ENCODE measurements at places on chromosomes 3 and 15.
A peak's percentile ranks its signal among the peaks of the same experiment; 100 is the strongest.

GRCh38 chr3:24678421-24678865 lies 183.8 kb upstream of the THRB start:
- DNase-seq: no peak

DNA sequence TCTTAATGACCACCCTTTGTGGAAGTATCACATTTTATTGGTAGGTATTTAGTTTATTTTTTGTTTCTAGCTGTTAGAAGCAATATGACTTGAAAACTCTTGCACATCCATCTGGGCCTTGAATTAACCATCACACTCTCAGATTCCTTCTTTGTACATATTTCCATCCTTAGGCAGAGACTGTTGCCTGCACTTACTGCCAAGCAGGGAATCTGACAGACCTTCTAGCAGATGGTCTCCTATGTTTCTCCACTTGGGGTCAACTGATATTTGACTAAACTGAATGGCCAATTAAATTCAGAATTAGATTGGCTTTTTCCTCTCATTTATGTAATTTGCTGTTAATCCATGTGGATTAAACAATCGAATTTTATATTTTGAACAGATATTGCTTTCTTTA lies 324.9 kb upstream of the TGFBR2 start:
- no peak for DNase-seq

GRCh38 chr3:179402963-179403362 lies 48.3 kb downstream of the GNB4 start:
- DNase-seq: peak; percentile 22

GRCh38 chr3:184174646-184175492 lies at the start of gene AP2M1:
Gene AP2M1 (plus strand): TSS chr3:184174855. CDS start chr3:184176994, 2,139 bp downstream.
- peak; percentile 100 for DNase-seq

GRCh38 chr3:43789028-43789427 lies 98.3 kb downstream of the ABHD5 start:
- no peak for DNase-seq

GRCh38 chr3:6791161-6791560 lies 69.8 kb upstream of the GRM7 start:
- DNase-seq: peak; percentile 22

DNA sequence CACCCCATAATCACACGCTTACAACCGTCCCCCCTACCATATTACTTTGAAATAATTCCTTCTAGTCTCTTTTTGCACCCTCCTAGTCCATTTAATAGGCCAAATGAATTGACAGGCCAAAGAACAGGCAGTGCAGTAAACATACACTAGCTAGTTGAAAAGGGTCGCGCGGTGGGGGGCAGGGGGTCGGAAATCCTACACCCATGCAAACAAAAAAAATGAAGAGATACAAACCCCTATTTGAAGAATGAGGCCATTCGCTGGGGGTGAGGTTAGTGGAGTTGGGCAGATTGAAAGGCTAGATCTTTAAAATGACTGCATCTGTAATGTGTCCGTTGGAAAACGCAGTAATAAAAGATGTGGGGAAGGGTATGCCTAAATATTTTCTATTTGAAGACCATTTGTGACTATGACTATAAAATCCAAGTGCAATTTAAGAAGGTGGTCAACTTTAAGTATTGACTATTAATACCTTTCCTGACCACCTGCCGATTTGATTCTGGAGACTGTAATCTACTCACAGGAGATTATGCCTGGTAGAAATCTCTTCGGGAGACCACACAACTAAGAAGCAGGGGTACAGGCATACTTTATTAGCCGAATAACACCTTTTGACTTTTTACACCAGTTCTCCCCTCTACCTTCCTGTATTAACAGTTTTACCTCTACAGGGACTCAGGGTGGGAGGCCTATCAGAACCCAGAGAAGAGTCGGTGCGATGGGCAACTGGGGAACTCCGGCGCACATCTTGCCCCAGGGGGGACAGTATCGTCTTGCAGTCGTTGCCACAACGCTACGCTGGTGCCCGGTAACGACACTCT lies 762 bp upstream of the ARL6 start:
- no peak for DNase-seq

GRCh38 chr3:112043621-112044201 lies 9.2 kb downstream of the TMPRSS7 start:
- DNase-seq: peak; percentile 68

- DNase-seq: no peak
These were observed 44.8 kb upstream of the UBE2E1 start for GRCh38 chr3:23760871-23761373.

- no peak for DNase-seq
These were observed 133.6 kb downstream of the CLSTN2 start for GRCh38 chr3:140068494-140069017.

DNA sequence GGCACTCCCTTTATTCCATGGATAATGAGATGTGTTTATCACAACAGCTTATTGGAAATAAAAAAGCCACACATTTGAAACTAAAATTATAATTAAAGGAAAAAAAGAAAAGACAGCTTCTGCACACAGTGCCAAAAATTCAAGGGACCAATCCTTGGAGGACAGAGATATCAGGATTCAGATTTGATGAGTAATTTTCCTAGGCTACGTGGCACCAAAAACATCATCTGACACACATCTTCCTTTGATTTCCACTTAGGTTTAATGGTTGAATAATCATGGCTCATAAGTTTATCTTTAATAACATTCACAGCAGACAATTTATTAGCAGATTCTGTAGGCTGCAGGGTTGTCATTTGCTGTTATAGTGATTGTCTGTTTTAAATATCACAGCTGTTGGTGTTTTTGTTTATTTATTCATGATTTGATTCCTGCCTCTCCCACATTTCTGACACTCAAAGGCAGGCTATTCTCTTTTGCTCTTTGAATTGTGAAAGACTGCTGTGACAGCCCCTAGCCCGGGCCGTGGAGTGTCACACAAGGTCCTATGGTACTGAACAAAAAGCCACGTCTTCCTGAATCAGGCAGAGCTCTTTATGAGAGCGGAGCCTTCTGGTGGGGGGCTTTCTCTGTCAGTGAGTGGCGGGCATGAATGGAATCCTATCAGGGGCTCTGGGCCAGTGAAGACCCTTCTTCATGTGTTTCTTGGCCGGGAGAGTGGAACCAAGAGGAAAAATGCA lies 708.5 kb downstream of the SQOR start:
- no peak for DNase-seq

DNA sequence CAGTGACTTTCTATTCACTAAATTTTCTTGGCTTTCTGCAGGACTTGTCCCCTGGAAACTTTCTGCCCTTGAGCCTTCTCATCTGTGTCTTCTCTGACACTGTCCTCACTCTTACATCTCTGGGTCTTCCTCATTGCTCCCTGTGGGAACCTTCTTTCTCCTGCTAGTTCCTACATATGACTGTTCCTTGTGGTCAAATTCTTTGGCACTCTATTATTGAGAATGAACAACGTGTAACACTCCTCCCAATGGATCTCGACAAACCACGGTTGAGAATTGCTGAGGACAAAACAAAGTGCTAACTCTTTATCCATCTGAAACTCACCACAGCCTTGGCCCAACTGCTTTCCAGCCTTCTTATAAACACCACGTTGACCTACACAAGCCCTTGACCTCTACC lies 3.5 kb upstream of the FAM81A start:
- DNase-seq: no peak

GRCh38 chr3:18027161-18027939 lies 284.9 kb upstream of the TBC1D5 start:
- peak; percentile 7 for DNase-seq

GRCh38 chr15:49464522-49464921 lies 41.5 kb downstream of the FGF7 start:
- no peak for DNase-seq

DNA sequence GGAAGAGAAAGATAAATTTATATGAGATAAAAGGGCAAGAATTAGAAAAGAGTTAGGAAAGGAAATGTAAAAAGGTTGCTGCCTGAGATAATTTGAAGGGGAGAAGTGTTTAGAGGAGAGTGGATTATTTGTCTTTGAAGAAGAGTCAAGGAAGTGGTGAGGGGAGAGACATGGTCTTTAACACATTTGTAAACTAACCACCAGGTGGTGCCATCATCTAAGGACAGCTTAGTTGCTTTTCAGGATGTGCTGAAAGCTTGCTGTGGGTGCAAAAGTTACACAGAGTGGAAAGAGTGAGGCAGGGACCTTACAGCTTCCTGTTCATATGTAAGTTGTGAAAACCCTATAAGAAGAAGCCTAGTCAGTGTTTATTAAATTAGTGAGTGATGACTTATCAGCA lies 114.1 kb upstream of the DNAJC19 start:
- no peak for DNase-seq

DNA sequence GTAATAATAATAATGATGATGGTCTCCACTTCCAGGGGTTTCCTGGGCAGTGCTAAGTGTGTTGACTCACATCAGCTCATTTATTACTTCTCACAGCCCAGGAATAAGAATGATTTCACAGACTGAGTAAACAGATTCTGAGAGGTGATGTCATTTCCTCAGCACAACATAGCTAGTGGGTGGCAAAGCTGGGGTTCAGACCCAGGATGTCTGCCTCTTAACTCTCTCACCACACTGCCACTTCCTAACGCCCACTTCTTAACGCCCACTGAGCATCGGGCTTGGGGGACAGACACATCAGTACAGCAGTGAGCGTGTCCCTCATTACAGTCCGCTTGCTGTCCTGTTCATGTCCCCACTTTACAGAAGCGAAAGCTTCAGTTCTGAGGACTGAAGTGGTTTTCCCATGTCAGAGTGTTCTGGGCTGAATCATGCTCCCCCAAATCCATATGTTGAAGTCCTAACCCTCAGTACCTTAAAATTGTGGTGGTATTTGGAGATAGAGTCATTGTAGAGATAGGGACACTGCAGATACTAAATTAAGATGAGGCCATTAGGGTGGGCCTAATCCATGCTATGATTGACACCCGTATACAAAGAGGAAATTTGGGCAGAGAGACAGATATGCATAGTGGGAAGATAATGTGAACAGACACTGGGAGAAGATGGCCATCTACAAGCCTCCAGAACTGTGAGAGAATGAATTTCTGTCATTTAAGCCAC lies 68.0 kb downstream of the ATP2B2 start:
- DNase-seq: no peak

- no peak for DNase-seq
These were observed 999.0 kb downstream of the TUSC7 start for GRCh38 chr3:117708601-117709000.

DNA sequence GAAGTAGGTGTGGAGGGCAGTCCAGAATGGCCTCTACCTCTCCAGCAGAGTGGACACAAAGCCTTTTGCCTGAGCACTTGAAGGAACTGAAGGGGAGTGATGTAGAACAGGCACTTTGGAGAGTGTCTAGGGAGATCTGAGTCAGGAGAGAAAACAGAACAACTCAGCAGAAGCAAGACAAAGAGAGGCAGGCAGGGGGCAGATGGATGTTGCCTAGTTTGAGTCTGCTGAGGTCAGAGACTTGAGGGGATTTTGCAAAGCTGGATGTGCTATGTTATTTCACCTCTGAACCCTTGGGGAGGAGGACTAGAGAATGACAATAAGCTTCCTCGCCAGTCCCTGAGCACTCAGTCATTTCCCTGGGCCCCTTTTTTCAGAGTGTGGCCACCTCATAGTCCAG lies 366.4 kb downstream of the EPHB1 start:
- DNase-seq: no peak

DNA sequence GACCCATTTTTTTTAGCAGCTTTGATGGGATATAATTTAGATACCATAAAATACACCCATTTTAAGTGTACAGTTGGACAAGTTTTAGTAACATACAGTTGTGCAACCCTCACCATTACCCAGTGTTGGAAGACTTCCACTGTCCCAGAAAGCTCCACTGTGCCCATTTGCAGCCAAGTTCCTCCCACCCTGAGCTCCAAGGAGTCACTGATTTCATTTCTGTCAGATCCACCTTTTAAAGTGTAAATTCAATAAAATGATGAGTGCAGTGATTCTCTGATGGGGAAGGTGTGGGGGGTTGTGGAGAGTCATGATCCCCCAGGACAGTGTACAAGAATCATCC lies 93.2 kb upstream of the IGF1R start:
- no peak for DNase-seq

- DNase-seq: no peak
These were observed 5.8 kb downstream of the MCM2 start for GRCh38 chr3:127604035-127604434.

GRCh38 chr15:72825829-72826228 lies 42.3 kb upstream of the ADPGK start:
- no peak for DNase-seq

GRCh38 chr3:156431334-156432124 lies 123.4 kb downstream of the SSR3 start:
- no peak for DNase-seq

DNA sequence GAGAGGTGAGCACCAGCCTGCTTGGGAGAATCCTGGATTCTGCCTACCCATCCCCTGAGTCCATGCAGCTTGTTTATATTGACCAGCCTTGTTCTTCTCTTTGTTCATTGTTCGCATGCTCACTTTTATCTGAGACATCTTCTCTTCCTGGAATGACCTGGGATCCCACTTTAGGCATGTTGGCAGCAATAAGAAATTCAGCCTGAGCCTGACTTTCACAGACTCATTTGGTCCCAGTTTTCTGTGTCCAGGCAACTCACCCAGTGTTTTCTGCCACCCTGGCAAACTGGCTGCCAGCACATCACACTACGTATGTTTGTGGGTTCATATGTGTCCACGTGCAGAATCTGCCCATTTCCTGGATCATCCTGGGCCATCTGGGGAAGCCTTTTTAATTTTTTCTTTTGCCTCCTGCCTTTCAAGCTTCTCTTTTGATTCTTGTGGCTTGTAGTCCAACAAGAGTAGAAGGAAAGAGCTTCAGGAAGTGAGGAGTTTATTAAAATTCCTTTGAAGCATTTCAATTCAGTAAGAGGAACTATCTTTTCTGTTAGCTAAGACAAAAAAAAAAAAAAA lies 199.9 kb downstream of the FNDC3B start:
- DNase-seq: no peak

- no peak for DNase-seq
These were observed 22.5 kb upstream of the BNIP2 start for GRCh38 chr15:59711451-59712243.

DNA sequence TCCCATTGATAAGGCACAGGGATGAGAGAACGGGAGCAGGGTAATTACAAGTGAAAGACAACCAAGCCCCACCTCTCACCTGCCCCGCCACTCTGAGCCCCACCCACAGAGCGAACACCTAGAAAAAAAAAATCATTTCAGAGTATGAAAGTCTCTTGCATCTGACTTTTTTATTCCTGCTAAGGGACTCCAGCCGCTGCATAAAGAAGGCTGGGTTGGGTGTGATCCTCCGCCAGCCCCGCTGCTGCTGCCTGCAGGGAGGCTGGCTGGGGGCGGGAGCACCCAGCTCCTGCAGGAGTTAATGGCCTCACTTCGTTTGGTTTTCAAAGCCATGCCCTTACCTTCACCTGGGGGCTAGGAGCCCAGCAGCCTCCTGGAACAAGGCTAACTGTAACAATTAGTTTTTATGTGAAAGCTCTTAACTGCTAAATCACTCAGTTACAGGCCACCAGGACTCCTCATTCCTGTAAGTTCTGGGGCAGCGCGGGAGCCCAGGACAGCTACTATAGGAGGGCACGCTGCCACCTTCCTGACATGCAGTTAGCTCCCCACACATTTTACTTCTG lies 78.0 kb upstream of the SNRPA1 start:
- no peak for DNase-seq

All from muscle of leg (tissue), 16 donors.